ENCODE measurements at places on chromosomes 7 and 10. TPM values are rescaled to one million over a fixed set of nuclear protein-coding genes. Genes with fewer than 3 reads are reported as not detected.

GALNT17 gene
- total RNA-seq, result 66.0 TPM

CTTNBP2 gene
- total RNA-seq, result 18.6 TPM

ING3 gene
- 13.0 TPM for total RNA-seq

EEPD1 gene
- 18.0 TPM for total RNA-seq

PSMG3 gene
- total RNA-seq, result 39.9 TPM

NOS3 gene
- total RNA-seq, result 26.4 TPM

LRIT1 gene
- total RNA-seq, result not detected

NACAD gene
- 7.8 TPM for total RNA-seq

DNAH11 gene
- total RNA-seq, result 0.22 TPM

GIMAP1 gene
- total RNA-seq, result 9.3 TPM

- DNase-seq, result no peak
Observed at GRCh38 chr7:135179321-135179925, 8.9 kb upstream of the CYREN start.

DNA sequence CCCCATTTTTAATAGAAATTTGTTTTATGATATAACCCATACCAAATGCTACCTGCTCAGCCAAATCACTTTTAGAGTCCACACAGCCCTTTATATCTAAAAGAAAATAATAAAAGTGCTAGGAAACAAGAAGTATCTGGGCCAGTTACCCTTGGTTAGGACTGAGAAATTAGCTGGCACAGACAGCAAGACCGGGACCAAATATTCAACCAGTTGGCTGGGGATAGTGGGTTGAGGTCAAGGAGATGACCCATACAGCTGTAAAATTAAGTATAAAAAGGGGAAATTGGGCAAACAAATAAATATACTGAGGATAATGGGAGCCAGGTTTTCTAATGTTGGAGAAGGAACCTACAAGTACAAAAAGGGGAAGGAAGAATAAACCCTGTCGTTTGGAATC lies 174.3 kb downstream of the IMMP2L start:
- DNase-seq, result no peak

- no peak for DNase-seq
Observed at GRCh38 chr10:132364594-132364970, 32.4 kb upstream of the PWWP2B start.

GRCh38 chr7:12401538-12402364 lies 1.9 kb downstream of the VWDE start:
- no peak for DNase-seq

GRCh38 chr7:50662996-50663395 lies 97.8 kb upstream of the DDC start:
- DNase-seq, result no peak

GRCh38 chr7:107659666-107660065 lies 962 bp upstream of the SLC26A4 start:
- no peak for DNase-seq

- DNase-seq, result no peak
Observed at GRCh38 chr7:158054611-158055010, 533.0 kb downstream of the PTPRN2 start.

DNA sequence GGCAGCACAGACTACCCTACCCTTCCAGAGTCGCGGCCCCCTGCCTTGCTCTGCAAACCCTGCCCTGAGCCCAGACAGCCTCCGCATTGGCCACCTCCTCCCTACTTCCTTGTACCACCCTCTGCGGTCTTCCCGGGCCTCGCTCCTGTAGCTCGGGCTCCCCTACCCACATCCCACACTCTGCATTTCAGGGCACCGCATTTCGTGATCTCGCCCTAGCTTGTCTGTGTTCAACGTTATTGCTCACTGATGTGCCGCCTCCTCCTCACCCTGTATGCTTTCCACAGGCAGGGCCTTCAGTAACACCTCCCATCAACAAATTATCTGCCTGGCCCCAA lies 6.6 kb downstream of the PDIA4 start:
- no peak for DNase-seq

- no peak for DNase-seq
Observed at GRCh38 chr10:110200503-110200902, 6.9 kb upstream of the MXI1 start.

GRCh38 chr7:116501425-116502167 lies 2.1 kb downstream of the CAV2 start:
- no peak for DNase-seq

- DNase-seq, result peak; percentile 59
Observed at GRCh38 chr10:44857363-44858016, 53.6 kb upstream of the TMEM72 start.

DNA sequence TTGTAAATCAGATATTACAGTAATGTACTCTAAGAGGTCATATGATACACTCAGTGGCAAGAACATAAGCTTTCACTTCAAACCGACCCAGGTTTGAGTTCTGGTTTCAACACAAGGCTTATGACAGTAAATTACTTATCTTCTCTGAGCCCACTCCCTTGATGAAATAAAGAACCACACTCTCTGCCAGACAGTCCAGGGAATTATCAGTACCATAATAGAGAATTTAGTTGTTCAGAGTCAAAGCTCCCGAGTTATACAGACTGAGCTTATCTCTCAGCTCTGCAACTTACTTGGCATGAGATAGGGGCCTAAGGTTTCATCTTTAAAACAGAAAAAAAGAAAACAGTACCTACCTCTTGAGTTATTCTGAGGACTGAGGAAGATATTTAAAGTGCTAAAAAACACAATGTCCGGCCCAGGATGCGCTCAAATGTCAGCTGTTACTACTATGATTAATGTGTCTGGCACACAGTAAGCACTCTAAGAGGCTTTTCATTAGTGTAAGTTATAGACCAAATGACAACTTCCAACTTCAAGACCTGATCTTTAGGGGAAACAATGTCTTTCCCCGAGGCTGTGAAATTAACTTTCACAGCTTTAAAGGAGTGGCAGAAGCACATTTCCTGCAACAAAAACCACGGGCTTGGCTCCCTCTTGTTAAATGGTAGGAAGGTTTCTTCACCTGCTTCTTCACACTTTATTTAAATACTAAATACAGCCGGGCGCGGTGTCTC lies 38.1 kb downstream of the UBE2H start:
- DNase-seq, result no peak

GRCh38 chr10:52678611-52679010 lies 94.0 kb downstream of the MBL2 start:
- no peak for DNase-seq

- DNase-seq, result no peak
Observed at GRCh38 chr7:23956772-23957576, 247.0 kb downstream of the STK31 start.

GRCh38 chr10:32139223-32140073 lies 83.2 kb upstream of the KIF5B start:
- DNase-seq, result peak; percentile 73

DNA sequence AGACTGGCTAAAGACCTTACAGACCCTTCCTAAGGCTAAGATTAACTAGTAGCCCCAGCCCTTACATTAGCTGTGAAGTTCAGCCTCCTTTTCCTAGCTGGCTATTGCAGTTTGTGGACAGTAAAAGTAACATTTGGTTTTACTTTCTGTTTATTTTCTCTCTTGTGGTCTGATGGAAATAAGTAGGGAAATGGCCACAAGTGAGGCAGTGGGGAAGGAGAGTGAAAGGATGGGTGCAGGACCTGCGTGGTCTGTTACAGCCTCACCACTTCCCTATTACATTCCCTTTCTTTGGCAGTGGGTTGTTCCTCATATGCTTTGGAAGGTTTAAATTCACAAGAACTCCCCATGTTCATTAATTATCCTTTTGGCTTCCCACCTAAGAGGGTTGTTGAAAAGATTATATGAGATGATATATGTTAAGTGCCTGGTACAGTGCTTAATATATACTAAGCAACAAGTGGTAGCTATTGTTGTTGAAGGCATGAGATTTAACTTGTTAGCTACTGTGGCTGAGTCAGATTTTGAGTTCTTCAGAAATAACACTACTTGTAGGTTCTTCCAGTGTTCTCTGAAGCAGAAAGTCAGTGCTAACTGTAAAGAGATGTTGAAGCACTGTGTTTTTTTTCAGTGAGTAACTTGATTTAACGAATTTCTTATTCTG lies 181.7 kb downstream of the ST7 start:
- no peak for DNase-seq

DNA sequence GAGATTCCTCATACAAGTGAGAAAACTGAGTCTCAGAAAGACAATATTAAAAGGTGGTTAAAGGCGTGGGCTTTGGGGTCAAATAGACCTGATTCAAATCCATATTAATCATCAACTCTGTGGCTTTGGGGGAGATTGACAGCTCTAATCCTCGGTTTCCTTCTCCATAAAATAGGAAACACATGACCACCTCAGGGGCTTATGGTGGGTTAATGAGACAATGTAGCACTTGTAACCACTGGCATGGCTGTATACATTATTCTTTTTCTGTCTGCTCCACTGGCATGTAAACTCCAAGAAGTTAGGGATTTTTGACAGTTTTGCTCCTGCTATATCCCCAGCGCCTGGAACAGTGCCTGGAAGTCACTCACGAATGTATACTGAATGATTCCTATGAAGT lies 120.8 kb upstream of the GAD2 start:
- DNase-seq, result no peak

DNA sequence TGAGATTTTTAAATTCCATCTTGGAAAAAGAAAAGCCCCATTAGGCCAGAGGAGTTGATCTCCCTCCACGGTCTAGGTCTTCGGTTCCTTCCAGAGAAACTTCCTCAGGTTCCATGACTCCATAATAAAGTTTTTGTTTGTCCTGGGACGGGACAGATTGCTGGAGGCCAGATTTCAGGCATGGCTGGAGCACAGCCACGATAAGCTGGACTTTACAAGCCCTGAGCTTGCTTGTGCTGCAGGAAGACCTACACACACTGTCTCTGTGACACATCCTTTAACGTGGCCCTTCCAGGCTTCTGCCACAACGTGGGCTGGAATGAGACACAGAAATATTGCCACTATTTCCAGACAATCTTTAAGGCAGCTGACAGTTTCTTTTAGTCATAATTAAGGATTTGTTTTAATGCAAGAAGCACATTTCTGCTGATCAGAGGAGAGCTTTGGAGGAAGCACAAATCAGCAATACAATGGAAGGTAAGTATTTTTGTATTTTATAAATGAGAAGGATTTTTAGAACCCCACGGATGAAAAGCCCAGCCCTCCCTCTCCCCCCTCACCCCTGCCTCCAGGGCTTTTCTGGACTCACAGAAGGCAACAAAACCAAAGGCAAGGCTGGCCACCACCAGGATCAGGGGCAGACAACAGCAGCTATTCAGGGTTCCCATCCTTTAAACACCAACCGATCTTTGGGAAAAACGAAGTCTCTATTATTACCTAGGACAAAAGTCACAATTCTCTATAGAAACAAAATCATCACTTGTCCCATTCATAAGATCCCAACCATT lies 6.5 kb downstream of the CTBP2 start:
- DNase-seq, result no peak

DNA sequence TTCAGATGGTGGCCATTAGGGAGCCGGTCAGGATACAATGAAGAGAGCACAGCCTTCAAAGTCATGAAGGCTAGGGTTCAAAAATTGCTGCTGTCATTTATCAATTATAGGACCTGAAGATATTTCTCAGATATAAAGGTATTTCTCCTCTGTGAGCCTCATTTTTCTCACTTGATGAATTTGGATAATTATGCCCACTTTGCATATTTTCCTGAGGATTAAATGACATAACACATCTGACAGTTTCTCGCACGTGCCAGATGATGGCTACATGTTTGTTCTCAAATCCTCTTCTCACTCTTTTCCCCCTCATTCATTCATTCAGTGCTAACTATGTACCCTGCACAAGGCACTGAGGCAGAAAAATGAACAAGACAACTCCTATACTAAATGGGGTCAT lies 391.6 kb downstream of the INHBA start:
- DNase-seq, result no peak

- no peak for DNase-seq
Observed at GRCh38 chr7:128217030-128217805, 23.9 kb upstream of the LEP start.

DNA sequence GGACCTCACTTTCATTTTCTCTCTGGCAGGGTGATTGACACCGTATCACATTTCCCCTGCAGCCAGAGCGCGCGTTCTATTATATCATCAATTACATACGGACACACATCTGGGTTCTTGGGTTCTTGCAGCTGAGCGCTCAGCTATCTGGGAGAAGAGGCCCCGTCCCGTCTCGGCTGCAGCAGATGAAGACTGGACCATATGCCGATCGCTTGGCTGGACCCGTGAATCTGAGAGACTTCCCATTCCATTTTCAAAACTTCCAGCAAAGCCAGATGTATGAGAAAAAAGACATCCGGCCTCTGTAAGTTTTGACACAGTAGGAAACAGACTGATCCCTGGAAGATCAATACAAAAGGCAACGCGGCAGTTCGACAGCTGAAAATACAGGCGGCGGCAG lies 99.8 kb downstream of the JCAD start:
- no peak for DNase-seq

DNA sequence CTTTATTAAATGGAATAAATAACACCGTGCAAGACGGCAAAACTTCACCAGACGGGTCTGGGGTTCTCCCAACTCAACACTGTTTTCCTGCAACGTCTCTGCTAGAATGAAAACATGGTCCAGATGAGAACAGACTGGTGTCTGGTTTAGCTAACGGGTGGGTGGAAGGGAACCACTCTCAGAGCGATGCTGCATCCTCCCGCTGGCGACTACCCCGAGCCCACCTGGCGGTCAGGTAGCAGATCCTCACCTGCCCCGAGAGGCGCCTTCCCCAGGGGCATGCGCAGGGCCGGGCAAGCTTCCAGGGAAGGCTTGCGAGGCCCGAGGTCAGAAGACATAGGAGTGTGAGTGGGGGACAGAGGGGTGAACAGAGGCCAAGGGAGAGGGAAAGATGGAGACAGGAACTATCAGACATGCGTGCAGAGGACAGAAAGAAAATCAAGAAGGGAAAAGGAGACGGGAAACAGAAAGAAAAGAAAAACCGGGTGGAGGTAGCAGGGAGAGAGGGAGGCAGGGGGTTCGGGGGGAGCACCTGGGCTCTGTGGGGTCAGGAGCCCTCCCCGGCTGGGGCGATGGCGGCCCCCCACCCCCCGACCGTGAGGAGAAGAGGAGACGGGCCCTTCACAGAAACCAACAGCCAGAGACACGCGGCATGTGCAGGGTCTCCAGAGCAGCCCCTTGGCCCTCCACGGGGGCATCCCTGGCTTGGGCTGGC lies 222.0 kb downstream of the MAD1L1 start:
- no peak for DNase-seq

- no peak for DNase-seq
Observed at GRCh38 chr10:43122096-43122495, 16.1 kb upstream of the CSGALNACT2 start.

- no peak for DNase-seq
Observed at GRCh38 chr7:44979481-44980392, 922 bp upstream of the MYO1G start.

GRCh38 chr10:103663802-103664201 lies 170.3 kb downstream of the NEURL1 start:
- no peak for DNase-seq

DNA sequence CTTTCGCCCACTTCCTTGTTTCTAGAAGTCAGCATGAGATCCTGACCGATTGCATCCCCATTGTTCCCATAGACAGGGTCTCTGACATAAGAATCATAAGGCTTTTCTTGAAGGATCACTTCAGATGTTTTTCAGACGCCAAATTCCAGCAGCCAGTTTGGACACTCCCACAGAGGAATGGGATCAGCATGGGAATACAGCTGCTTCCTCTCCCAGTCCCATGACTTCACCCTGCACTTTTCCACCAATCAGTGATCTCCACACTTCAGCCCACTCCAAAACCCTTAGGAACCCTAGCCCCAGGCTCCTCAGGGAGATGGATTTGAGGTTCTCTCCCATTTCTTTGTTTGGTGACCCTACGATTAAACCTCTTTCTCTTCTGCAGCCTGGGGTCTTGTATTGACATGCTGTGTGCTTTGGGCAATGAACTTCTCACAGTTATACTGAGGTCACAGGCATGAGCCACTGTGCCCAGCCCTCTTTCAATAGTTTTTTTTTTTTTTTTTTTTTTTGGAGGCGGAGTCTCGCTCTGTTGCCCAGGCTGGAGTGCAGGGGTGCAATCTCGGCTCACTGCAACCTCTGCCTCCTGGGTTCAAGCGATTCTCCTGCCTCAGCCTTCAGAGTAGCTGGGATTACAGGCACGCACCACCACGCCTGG lies 52.8 kb upstream of the CHST3 start:
- no peak for DNase-seq
